ENCODE measurements at places on chromosomes 4 and X.

DNA sequence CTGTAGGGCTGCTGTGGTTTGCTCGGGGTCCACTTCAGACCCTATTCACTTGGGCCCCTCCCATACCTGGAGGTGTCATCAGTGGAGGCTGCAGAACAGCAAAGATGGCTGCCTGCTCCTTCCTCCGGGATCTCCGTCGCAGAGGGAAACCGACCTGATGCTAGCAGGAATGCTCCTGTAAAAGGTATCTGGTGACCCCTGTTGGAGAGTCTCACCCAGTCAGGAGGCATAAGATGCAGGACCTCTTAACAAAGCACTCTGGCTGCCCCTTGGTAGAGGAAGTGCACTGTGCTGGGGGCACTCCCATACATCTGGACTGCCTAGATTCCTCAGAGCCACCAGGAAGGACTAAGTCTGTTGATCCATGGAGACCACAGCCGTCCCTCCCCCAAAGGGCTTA lies 296.9 kb downstream of the GRID2 start:
- no peak for DNase-seq

DNA sequence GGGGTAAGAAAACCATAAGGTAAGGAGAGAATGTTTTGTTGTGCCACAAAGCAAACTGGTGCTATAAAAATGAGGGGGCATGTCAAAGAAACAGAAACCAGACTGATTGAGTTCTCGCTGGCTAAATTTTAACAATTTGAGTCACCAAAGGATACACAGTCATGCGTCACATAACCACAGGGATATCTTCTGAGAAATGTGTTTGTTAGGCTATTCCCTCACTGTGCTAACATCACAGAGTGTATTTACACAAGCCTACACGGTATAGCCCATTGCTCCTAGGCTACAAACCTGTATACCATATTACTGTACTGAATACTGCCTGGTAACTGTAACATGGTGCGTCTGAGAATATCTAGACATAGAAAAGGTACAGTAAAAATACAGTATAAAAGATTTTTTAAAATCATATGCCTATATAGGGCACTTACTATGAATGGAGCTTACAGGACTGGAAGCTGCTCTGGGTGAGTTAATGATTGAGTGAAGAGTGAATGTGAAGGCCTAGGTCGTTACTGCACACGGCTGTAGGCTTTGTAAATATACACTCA lies 50.1 kb downstream of the FBXW7 start:
- peak; percentile 57 for DNase-seq

GRCh38 chrX:139720136-139720535 lies 12.2 kb upstream of the MCF2 start:
- no peak for DNase-seq

DNA sequence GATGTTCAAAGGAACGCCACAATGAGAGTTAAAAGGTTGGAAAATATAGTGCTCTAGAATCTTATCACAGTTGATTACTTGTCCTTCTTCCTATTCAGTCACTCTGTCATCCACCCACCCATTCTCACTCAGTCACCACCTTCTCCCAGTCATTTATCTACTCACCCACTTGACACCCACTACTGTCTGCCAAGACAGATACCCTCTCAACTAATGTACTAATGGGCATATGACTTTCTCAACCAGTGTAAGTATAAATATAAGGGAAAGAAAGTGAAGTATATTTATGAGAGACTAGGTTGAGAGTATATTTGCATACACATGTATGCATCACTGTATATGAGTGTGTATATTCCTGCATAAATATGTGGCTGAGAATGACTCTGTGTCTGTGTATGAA lies 20.0 kb downstream of the MID2 start:
- no peak for DNase-seq

GRCh38 chr4:22707390-22707789 lies 14.7 kb downstream of the GBA3 start:
- DNase-seq: no peak

DNA sequence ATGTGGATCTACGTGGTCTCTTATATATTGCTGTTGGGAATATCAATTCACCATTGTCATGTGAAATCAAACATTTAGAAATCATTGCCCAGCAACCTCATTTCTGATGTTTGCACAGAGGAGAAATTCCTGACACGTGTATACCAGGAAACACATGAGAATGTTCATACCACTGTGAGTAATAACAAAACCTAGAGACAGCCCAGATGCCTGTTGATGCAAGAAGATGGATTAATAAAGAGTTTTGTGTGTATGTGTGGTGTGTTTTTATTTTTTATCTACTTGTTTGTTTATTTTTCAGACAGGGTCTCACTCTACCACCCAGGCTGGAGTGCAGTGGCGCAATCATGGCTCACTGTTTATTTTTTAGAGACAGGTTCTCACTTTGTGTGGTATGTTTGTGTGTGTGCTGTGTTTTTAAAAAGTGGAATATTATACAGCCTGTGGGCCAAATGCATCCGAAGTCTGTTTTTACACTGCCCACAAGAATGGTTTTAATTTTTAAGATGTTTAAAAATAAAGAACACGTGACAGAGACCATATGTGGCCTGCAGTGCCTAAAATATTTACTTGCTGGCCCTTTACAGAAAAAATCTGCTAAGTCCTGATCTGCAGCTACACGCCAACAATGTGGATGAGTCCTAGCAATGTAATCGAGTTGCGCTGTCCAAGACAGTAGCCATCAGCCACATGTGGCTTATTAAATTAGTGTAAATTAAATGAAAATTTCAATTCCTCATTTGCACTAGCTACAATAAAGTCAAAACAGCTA lies 39.2 kb downstream of the TXLNG start:
- DNase-seq: no peak

GRCh38 chr4:110612631-110613269 lies 10.1 kb downstream of the PITX2 start:
- DNase-seq: no peak

DNA sequence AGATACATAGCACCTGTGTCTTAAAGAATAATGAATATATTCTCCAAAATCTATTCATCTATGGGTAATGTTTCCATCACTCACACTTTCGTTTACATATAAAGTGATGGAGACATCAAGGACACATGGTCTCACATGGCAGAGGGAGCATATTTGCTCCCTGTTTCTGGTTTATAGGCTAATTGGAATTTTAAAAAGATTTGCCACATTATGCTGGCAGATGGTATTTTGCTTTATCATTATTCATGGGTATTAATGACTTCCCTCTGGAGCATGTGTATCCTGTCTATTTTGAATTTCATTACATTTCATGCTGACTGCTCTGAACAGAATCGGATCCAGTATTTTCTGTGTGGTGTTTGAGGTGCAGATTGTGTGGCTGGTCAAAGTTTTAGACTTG lies 79.0 kb downstream of the PDGFRA start:
- DNase-seq: no peak

- DNase-seq: no peak
Measured at GRCh38 chr4:163600727-163601126, 106.2 kb downstream of the TMA16 start.

GRCh38 chr4:106746451-106746850 lies 289.7 kb downstream of the DKK2 start:
- no peak for DNase-seq

GRCh38 chr4:44720371-44720770 lies 6.0 kb downstream of the GNPDA2 start:
- DNase-seq: no peak

DNA sequence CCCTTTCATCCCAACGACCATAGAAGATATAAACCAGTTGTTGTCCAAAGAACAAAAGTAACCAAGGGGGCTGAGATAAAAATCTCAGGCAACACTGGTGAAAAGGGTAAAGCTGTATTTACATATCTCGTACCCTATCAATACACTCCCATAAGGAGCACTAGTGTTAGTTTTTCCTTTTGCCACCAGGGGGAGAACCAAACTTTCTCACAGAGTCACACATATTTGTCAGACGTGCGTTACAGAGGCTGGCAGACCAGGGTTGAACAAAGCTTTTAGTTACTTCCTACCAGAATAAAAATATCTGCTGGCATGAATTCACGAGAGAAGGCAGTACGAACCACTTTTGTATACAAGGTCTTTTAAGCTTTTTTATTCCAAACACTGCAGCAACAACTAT lies 88.3 kb downstream of the AMELX start:
- DNase-seq: peak; percentile 42

- no peak for DNase-seq
Measured at GRCh38 chr4:106893395-106893881, 142.7 kb downstream of the DKK2 start.

DNA sequence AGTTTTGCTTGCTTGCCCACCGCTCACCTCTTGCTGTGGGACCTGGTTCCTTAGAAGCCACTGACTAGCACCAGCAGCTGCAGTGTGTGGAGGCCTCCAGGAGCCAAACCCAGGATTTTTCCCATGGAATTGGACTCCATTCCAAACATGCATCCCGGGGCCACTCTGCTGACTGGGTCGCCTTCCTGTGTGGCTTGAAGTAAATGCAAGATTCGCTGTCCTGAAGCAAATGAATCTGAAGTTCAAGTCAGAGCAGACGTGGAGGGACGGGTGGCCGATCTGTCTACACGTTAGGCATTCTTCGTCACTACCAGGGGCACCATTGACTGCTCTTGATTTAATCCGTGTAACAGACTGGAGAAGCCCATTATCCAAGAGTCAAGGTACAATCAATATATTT lies 109.0 kb downstream of the SHOX start:
- no peak for DNase-seq

DNA sequence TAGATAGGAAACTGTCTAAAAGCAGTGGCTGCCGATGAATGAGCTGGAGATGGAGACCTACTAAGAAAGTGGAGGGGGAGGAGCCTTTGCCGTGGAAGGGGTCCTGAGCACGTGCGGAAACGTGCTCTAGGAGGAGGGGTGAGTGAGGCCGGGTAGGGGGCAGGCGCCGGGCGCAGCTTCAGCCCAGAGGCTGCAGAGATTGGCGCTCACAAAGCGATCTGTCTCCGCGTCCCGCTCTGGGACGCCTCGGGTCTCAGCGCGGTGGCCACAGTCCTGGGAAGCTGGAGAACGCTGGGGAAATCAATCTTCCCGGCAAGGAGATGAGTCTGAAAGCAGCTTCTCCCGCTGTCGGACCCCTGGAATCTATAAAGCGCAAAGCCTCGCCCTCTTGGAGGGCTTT lies 444 bp upstream of the ARHGAP6 start:
- peak; percentile 23 for DNase-seq

DNA sequence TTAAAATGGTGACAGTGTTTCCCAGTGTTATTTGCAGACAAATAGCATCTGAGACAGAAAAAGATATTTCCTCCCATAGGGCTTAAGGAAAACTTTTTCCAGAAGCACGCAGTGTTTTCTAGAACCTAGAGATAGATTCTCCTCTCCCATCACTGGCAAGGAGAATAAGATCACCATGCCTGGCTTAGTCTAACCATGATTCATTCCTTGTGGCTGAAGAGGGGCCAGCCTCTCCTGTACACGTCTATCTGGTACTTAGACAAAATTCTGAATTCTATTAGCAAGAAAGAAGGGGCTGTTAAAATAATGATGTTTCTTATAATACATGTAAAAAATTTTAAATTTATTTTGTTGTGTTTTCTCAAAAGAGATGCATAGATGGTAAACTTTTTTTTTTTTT lies 296.1 kb upstream of the LDB2 start:
- no peak for DNase-seq

DNA sequence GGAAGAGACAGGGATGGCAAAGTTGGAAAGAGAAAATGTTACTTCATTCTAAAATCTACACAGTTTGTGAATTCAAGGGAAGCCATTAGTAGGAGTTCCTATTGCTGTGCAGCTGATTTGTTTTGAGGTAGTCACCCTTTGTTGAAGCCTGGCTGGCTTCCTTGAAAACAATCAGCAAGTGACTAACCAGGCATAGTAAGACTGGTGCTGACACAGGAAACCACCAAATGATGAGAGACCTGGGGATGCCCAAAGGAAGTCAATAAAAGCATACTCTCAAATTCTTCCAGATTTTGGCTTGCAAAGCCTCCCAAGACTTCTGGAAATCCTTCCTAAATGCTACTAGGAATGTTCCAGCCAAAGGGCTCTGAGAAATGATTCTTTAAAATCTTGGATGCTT lies 23.9 kb upstream of the PRDM8 start:
- no peak for DNase-seq

GRCh38 chr4:70365479-70365878 lies 4.9 kb downstream of the SMR3A start:
- no peak for DNase-seq

DNA sequence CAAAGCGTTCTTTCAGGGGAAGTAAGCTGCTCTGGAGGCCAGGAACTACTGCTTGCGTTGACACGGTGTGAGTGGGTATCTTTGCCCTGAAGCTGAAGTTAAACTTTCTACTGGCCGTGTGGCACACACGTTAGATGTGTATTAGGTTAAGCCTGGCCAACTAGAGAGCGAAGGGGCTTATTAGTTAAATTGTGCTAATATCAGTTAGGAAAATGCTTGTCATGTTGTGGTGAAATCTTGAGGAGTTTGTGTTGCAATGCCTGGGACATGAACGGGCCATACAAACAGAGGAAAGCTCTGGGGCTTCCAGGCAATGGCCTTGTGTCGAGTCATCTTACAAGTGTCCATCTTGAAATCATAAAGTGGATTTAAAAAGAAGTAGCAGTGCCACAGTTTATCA lies 62.6 kb downstream of the NSUN7 start:
- no peak for DNase-seq

- DNase-seq: no peak
Measured at GRCh38 chr4:46656071-46656470, 253.0 kb downstream of the COX7B2 start.

DNA sequence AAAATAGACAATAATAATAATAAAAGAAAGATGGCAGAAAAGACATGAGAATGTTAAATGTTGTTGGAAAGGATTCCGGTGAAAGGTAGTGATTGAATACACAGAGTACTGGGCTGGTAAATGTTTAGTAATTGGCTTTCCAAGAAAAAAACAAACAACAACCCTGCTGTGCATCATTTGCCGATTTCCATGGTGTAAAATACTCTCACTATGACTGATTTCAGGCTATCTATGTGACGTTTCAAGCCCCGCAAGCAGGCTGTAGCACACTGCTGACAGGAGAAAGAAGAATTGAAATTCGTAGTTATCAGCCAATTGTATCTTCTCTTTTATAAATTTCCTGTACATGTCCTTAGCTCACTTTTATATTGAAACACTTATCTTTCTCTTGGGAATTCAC lies 13.6 kb upstream of the SEPTIN6 start:
- no peak for DNase-seq

DNA sequence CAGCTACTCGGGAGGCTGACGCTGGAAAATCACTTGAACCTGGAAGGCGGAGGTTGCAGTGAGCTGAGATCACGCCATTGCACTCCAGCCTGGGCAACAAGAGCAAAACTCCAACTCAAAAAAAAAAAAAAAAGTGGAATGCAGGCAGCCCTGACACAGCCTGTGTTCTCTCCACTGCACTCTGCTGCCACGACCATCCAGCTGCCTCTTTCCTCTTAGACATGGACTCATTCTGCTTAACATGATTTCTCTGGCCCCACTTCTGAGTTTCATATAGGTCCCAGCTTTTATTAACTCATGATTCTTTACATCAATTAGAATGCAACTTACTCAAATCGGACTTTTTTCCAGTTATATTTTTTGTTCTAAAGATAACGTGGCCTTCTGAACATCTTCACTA lies 29.6 kb downstream of the SLC10A6 start:
- DNase-seq: no peak

All from renal cortex interstitium (tissue), 15 donors.